K562 (cell line): ENCODE measurements at places on chromosomes 3 and 15. TPM values are rescaled to one million over a fixed set of nuclear protein-coding genes. Genes with fewer than 3 reads are reported as not detected.
A peak's percentile ranks its signal among the peaks of the same experiment; 100 is the strongest.

Gene SIDT1
- 0.18 TPM in 1 of 2 replicates, not detected in the other for total RNA-seq

- DNase-seq = no peak
Measured at GRCh38 chr3:142663865-142664264, 60.0 kb upstream of the TRPC1 start.

GRCh38 chr15:31214864-31215489 is 111.7 kb upstream of the KLF13 start:
- no peak for DNase-seq

DNA sequence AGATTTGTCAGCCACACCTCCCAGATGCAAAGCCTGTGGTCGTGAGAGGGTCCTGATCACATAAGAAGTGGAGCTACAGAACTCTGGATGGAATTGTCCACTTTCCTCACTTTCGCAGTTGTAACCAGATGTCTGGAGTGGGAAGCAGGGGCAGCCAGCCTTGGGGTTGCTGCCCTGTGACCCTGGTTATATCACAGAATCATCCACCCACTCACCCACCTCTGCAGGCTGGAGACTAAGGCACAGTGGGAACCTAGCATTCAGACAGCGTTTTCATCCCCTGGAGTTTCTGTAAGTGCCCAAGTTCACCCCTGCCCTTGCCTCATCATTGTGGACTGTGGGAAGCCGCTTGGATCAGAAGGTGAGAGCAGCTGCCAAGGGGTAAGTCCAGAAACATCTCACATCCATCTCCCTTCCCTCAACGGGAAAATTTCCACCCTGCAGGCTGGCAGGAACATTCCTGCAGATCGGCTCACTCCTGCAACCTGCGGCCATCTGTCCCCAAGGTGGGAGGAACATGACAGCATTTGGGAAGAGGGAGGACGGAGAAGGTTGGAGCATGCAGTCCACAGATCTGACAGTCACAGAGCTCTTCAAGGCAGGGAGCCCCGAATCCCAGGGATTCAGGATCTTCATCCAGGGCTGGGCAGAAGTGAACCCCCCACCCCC is 2.9 kb upstream of the IQSEC1 start:
- DNase-seq = no peak

Gene LRRIQ4
- not detected in 2 replicates for total RNA-seq

Gene CDHR4
- total RNA-seq = not detected in 2 replicates

- no peak for DNase-seq
Measured at GRCh38 chr3:164417955-164418354, 660.3 kb downstream of the SI start.

GRCh38 chr3:57559526-57559925 is 3.5 kb downstream of the PDE12 start:
- no peak for DNase-seq

Gene KBTBD13
- 0.11 and 0.13 TPM in 2 replicates for total RNA-seq

- no peak for DNase-seq
Measured at GRCh38 chr3:186775999-186776398, 7.4 kb upstream of the EIF4A2 start.

Gene CYP1A2
- total RNA-seq = not detected in 2 replicates

Gene SENP8
- total RNA-seq = 2.4 and 2.8 TPM in 2 replicates

- DNase-seq = no peak
Measured at GRCh38 chr3:139653582-139653981, 24.2 kb downstream of the NMNAT3 start.

DNA sequence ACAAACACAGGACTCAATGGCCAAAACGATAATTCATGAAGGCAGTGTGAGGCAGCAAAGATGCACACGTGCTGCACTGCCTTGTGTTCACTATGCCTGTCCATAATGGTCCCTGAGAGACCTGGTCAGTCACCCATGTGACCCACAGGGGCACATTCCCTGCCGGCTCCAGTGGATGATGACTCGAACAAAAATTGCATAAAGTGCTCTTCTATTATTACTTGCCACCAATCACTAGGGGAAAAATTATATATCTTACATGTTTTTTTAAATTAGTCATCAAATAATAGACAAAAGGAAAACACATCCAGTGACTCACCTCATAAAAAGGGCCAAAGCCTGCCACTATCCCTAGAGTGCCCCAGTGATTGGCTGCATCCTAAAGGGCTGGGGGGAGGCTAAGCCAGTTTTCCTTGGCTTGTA is 47.5 kb downstream of the UBP1 start:
- DNase-seq = no peak

DNA sequence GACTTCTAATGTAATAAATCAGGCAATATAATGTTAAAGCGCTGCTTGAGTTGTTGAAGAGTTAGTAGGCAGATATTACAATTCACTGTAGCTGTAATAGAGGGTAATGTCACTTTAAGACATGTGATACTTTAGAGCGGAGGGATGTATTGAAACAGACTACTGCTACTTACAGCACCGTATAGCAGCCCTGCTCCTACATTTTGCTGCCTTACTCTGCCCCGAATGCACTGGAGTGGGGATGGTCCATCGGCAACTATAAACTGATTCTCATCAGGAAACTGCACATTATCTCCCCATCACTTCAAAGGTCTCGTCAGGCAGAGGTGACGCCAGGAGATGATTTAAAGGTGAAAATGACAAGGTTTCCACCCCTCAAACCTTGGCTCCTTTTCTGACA is 349.7 kb upstream of the SUCLG2 start:
- no peak for DNase-seq

DNA sequence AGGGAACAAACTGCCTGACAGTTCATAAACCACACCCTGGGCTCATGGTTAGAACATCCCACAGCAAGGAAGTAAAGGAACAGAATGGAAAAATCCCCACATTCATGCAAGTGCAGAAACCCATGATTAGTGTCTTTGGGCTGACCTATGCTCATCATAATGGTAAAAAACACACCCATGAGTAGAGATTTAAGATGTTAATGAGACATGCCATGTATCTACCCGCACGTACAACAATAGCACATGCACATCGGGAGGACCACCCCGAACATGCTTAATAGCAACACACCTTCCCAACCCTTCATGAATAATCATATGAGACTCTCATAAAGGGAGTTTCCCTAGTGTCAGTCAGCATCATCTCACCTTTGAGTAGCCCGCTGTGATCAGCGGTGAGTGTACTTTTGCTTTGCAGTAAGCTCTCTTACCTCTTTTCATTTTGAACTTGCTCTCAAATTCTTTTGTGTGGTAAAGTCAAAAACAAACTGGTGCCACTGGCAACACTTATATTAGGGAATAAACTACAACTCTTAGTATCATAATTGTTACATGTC is 23.2 kb downstream of the ZBED2 start:
- DNase-seq = no peak

Gene PCSK6
- 17.6 and 18.3 TPM in 2 replicates for total RNA-seq

DNA sequence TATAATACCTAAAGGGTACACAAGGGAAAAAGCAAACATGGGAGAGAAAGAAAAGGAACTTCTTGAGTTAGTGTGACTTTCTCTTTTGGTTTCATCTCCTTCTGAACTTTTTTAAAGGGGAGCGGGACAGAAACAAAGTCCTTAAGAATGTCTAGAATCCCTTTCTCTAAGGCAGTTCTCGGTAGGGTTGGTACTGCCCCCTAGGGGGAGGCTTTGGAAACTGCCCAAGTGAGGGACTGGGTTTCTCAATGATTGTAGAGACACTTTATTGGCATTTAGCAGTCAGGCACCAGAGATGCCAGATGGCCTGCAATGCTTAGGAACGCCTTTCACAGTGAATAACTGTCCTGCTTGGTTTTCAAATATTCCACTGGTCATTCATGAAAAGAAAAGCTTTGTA is 172.7 kb downstream of the WDR72 start:
- DNase-seq = peak; percentile 17

- DNase-seq = no peak
Measured at GRCh38 chr15:90539789-90540188, 10.1 kb downstream of the CRTC3 start.

Gene ITIH3
- 0.25 and 0.35 TPM in 2 replicates for total RNA-seq

Gene ZNF502
- 0.65 and 0.73 TPM in 2 replicates for total RNA-seq

GRCh38 chr3:172289583-172289982 is 158.7 kb downstream of the GHSR start:
- DNase-seq = no peak

DNA sequence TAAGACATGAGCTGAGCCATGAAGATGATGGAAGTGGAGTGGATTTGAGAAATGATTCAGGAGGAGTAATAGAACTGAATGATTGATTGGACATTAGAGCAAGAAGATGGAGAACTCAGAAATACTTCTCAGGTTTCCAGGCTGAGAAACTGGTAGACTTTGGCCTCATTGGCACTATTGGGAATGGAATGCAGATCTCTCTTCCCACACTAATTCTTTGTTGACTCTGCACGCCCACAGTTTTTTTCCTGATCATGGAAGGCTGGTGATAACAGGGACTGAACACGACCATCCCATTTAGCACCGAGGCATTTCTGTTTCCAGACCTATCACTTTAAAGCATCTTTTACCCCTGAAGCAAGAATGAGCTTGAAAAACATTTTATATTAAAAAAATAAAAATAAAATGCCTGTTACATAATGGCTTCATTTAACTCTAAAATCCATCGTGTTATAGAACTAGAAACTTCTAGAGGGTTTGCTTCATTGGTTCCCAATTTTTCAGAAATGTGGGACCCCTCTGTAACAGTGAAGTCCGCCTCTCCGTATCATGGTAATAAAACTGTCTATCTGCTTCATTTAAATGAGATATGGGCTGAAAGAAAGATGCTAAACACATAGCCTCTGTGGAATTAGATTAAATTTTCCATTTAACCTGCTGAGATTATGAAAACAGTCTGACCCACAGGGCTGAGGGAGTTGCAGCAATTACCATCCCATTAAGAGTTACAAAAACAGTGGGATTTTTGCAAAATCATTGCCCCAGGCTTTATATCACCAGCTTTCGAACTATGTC is 562.0 kb upstream of the CFAP20DC start:
- DNase-seq = no peak

Gene NISCH
- total RNA-seq = 36.9 and 43.5 TPM in 2 replicates
